ENCODE measurements at places on chromosomes 13 and 19.

- peak overlapping the region; percentile 12 for H3K27ac ChIP-seq
- H3K27me3 ChIP-seq, result no peaks in the 10 kb centered on the region
- no peaks in the 10 kb centered on the region for H3K4me1 ChIP-seq
- H3K36me3 ChIP-seq, result peaks cover 50% of the 10 kb centered on the region
Measured at GRCh38 chr13:98889419-98890085, 88.3 kb downstream of the DOCK9 start.

GRCh38 chr19:4622695-4623421 is 16.5 kb upstream of the TNFAIP8L1 start:
- H3K27me3 ChIP-seq, result peaks cover 54% of the 10 kb centered on the region
- no peak overlapping the region for H3K4me3 ChIP-seq
- no peaks in the 10 kb centered on the region for H3K4me1 ChIP-seq
- no peak overlapping the region for H3K27ac ChIP-seq
- H3K36me3 ChIP-seq, result peaks cover 4% of the 10 kb centered on the region

DNA sequence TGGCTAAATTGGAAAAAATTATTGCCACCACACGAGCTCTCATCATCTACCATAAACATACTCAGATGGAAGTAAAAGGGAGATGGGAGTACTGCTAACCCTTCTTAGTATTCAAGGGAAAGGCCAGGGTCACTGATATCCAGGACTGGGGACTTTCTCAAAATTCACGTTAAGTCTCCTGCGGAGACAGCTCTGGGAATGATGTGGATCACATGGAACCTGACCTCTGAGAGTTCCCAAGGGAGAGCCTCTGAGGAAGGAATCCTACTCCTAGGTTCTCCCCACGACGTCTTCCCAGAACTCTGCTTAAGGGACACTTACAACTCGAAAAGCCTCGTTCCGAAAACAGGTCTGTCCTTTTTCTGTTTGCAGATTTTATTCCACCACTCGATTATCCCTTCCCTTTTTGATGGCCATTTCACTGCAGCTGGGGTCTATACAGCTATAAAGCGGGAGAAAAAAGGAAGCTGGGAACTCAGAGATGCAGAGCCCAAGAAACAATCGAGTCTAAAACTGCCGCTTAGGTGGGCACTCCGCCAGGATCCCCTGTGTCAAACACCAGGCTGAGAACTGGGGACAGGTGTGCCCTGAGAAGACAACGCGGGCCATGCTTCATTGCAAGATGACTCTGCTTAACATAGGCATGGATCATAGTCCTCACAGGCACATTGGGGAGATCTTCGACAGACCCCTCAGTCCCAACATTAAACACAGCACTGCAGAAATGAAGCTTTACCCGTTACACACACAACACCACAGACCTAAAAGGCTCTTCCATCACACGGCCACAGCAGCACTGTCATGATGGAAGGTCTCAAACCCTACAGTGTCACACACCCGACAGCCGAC is 823 bp upstream of the ZNF567 start:
- peaks cover 28% of the 10 kb centered on the region for H3K4me1 ChIP-seq
- peak overlapping the region; percentile 99 for H3K27ac ChIP-seq
- peak overlapping the region; percentile 99 for H3K4me3 ChIP-seq

DNA sequence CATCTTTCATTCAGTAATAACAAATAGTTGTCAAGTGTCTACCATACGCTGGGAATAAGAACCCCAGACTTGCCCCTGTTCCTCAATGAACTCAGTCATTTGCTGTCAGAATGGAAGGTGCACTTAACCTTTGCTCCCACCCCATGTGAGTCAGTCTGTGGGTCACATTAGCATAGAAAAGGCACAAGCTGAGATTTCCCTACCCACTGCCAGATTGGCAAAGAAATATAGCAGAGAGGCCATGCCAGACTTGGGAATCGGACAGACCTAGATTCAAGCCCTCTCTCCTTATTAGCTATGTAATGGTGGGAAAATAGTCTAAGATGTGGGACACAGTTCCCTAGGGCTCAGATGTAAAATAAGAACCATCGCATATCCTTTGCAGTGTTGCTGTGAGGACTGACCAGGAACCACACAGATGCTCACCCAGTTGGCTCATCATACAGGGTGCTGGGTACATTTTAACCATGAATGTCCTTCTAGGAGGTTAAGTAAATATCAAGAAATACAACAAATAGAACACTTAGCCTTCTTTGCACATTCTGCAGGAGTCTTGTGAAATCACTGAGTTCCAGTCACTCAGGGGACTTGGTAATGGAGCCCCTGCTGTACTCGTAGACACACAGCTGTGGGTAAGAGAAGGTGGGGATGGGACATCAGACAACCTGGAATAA is 218.2 kb downstream of the FGF14 start:
- no peaks in the 10 kb centered on the region for H3K4me1 ChIP-seq
- no peak for DNase-seq
- no peak overlapping the region for H3K27ac ChIP-seq
- H3K4me3 ChIP-seq, result no peak overlapping the region
- H3K36me3 ChIP-seq, result peaks cover 2% of the 10 kb centered on the region
- no peaks in the 10 kb centered on the region for H3K27me3 ChIP-seq

DNA sequence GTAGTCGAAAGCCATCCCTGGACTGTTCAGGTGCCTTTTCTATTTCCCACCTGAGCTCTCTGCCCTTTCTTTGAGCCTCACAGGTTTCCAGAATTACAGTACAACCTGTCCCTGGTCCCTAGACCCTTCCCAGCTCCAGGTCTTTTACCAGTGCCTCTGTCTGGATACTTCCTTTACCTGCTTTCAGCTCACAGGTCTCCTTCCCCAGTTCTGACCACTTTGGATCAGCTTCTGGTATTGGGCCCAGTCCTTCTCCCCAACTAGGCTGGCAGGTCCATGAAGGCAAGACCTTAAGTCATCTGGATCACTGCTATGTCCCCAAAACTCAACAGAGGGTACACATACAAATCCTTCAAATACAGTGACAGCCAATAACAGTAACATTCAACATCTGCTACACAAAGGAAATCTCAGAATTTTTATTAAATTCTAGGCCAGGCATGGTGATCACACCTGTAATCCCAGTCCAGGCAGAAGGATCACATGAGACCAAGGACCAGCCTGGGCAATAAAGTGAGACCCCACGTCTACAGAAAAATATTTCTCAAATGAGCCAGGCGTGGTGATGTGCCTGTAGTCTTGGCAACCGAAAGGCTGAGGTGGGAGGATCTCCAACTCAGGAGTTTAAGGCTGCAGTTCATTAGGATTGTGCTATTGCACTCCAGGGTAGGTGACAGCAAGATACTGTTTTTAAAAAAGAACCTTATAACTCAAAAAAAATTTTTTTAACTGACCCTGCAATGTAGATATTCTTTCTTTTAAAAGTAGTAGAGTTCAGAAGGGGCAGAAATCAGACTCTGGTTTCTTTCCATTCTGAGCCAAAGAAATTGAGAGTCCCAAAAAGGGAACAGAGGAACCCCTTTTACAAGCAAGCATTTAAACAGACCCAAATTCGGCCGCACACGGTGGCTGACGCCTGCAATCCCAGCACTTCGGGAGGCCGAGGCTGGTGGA is 1.3 kb downstream of the RPS16 start:
- H3K4me1 ChIP-seq, result peaks cover 26% of the 10 kb centered on the region
- peak overlapping the region; percentile 93 for H3K4me3 ChIP-seq
- peak overlapping the region; percentile 99 for H3K27ac ChIP-seq
- no peak for DNase-seq

GRCh38 chr13:52786766-52787165 is 47.1 kb upstream of the CNMD start:
- H3K4me1 ChIP-seq, result no peaks in the 10 kb centered on the region
- peaks cover 43% of the 10 kb centered on the region for H3K27me3 ChIP-seq
- no peaks in the 10 kb centered on the region for H3K36me3 ChIP-seq
- no peak for DNase-seq
- no peak overlapping the region for H3K27ac ChIP-seq

DNA sequence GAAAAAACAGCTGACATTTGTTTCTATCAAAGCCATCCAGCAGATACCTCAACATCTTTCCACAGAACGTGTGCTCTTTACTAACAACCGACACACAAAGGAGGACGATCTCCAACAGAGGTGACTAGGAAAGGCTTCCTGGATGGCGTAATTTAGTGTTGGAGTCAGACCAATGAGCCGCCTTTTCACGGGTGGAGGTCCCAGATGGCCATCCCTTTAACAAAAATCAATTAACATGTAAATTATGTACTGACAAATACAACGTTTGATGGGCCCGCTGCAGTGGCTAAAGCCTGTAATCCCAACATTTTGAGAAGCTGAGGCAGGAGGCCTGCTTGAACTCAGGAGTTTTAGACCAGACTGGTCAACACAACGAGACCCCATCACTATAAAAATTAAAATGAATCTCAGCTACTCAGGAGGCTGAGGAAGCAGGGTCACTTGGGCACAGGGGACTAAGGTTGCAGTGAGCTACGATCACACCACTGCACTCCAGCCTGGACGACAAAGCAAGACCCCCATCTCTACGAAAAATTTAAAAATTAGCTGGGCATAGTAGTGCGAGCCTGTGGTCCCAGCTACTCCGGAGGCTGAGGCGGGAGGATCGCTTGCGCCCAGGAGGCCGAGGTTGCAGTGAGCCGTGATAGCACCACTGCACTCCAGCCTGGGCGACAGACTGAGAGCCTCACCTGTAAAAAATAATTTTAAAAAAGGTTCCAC is 1.2 kb upstream of the DPY19L3 start:
- no peaks in the 10 kb centered on the region for H3K27me3 ChIP-seq
- peaks cover 5% of the 10 kb centered on the region for H3K4me1 ChIP-seq
- peak overlapping the region; percentile 84 for H3K4me3 ChIP-seq

GRCh38 chr13:83166550-83166949 is 715.7 kb downstream of the SLITRK1 start:
- no peak overlapping the region for H3K27ac ChIP-seq
- no peak for DNase-seq
- no peaks in the 10 kb centered on the region for H3K27me3 ChIP-seq
- H3K36me3 ChIP-seq, result no peaks in the 10 kb centered on the region

DNA sequence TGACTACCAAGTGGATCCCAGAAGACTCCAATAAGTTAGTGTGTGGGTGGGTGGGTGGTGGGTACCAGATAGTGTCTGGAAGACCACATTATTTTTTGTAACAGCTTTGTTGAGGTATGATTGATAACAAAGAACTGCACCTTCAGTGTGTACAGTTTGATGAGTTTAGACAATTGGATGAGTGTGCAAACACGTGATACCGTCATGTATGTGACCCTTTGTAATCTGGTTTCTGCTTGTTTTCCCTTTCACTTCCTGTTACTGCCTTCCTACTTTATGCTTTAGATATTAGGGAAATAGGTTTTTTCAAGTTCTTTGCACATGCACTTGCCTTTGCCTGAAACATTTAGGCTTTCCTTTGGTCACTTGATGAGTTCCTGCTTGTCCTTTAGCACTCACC is 8.5 kb downstream of the RPL21 start:
- DNase-seq, result no peak
- peaks cover 57% of the 10 kb centered on the region for H3K36me3 ChIP-seq
- no peak overlapping the region for H3K4me3 ChIP-seq
- H3K4me1 ChIP-seq, result peaks cover 20% of the 10 kb centered on the region
- peak overlapping the region; percentile 59 for H3K27ac ChIP-seq

GRCh38 chr13:98214008-98214643 is 37.1 kb upstream of the RNF113B start:
- H3K36me3 ChIP-seq, result peaks cover 5% of the 10 kb centered on the region
- no peak for DNase-seq
- peaks cover 1% of the 10 kb centered on the region for H3K4me1 ChIP-seq
- no peak overlapping the region for H3K4me3 ChIP-seq
- H3K27me3 ChIP-seq, result peaks cover 14% of the 10 kb centered on the region

GRCh38 chr13:112775791-112776279 is 86.0 kb downstream of the ATP11A start:
- no peak overlapping the region for H3K4me3 ChIP-seq
- H3K4me1 ChIP-seq, result no peaks in the 10 kb centered on the region
- no peak for DNase-seq
- H3K36me3 ChIP-seq, result peaks cover 2% of the 10 kb centered on the region
- H3K27ac ChIP-seq, result no peak overlapping the region

DNA sequence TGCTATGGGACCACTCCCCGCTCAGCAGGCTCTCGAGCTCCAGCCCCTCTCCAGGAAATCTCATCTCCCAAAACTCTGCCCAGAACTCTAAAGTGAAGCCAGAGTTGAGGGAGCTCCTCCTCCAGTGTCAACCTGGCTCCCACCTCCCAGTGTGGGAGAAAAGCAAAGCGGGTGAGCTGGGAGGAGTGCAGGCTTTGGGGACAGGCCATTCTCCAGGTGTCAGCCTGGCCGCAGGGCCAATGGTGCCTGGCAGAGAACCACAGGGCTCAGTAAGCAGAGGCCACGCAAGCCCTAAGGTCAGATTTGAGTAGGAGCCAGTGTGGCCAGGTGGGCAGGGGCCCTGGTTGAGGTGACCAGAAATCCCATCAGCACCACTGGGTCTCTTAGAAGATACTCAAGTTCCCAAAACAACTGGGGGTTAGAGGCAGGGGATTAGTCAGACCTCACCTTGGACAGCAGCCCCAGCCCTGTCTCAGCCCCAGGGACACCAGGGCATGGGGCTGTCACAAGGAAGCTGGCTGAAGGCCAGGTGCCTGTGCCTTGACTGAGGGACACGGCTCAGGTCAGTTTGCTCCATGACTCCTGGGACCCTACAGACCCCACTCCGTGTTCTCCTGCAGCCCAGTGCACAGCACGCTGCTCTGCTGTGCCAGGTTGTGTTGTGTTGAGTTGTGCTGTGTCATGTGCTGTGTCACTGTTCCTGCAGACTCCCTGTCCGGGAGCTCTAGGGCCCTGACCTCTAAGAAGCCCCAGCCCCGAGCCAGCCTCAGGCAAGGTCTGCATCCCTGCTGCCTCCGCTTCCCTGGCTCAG is 2.8 kb upstream of the ZNF181 start:
- DNase-seq, result no peak
- peaks cover 3% of the 10 kb centered on the region for H3K36me3 ChIP-seq
- H3K27ac ChIP-seq, result no peak overlapping the region
- H3K4me3 ChIP-seq, result no peak overlapping the region
- H3K27me3 ChIP-seq, result peaks cover 30% of the 10 kb centered on the region

- peaks cover 25% of the 10 kb centered on the region for H3K4me1 ChIP-seq
- no peak for DNase-seq
- no peaks in the 10 kb centered on the region for H3K27me3 ChIP-seq
- peaks cover 56% of the 10 kb centered on the region for H3K36me3 ChIP-seq
Measured at GRCh38 chr13:52677823-52678222, 25.2 kb downstream of the SUGT1 start.

DNA sequence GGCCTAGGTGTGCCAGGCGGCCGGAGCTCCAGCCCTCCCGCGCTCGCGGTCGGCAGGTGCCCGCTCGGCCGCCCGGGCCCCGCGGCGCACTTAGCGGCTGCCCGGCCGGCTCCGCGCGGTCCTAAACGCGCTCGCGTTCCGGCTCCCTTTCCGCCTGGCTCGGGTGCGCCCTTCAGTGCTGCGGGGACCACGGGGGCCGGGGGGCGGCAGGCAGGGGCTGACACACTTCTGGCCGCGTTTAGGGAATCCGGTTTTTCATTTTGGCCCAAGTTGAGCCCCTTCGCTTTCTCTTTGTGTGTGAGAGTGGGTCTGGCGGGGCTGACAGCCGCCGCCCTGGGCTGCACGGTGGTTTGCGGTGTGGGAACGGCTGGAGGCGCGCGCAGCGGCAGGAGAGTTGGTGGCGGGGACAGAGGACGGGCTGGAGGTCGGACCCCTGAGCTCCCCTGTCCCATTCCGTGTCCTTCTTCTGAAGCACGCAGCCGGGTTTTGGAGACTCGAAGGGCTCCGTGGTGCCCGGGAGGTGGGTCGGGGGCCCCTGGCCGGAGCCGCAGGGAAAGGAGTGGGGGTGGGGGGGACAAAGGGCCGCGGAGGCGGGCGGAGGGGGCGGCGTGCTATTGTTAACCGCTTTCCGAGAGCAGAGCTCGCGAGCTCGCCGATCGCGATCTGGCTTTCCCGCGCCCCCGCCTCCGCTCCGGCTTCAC is 3.1 kb downstream of the FGF9 start:
- no peak overlapping the region for H3K27ac ChIP-seq
- peak overlapping the region; percentile 88 for H3K4me3 ChIP-seq
- peak; percentile 17 for DNase-seq
- peaks cover 23% of the 10 kb centered on the region for H3K36me3 ChIP-seq

GRCh38 chr13:98503175-98504028 is 73.5 kb downstream of the STK24 start:
- H3K27ac ChIP-seq, result peak overlapping the region; percentile 85
- H3K27me3 ChIP-seq, result no peaks in the 10 kb centered on the region
- peaks cover 70% of the 10 kb centered on the region for H3K4me1 ChIP-seq

Data from effector memory CD8-positive, alpha-beta T cell (primary cell).